ENCODE measurements at places on chromosomes 1 and 21.

- no peak for DNase-seq
Measured at GRCh38 chr1:7885513-7886404, 32.9 kb upstream of the UTS2 start.

DNA sequence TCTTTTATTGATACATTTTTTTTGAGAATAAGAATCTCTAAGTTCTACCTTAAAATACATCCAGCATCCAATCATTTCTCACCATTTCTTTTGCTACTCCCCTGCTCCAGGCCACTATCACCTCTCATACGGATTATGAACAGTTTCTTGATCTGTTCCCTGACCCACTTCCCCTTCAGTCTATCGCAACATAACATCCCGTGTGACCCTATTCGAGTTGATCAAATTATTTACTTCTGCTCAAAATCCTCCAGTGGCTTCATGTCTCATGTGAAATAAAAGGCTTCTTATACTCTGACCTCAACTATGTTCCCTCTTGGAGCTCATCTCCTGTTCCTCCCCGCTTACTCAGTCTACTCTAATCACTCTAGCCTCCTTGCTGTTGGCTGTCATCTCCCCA, 5.2 kb downstream of the ALG14 start:
- DNase-seq: no peak

GRCh38 chr1:93078638-93078985, 471 bp upstream of the MTF2 start:
- no peak for DNase-seq

- DNase-seq: no peak
Measured at GRCh38 chr1:219751870-219752507, 139.1 kb upstream of the ZC3H11B start.

DNA sequence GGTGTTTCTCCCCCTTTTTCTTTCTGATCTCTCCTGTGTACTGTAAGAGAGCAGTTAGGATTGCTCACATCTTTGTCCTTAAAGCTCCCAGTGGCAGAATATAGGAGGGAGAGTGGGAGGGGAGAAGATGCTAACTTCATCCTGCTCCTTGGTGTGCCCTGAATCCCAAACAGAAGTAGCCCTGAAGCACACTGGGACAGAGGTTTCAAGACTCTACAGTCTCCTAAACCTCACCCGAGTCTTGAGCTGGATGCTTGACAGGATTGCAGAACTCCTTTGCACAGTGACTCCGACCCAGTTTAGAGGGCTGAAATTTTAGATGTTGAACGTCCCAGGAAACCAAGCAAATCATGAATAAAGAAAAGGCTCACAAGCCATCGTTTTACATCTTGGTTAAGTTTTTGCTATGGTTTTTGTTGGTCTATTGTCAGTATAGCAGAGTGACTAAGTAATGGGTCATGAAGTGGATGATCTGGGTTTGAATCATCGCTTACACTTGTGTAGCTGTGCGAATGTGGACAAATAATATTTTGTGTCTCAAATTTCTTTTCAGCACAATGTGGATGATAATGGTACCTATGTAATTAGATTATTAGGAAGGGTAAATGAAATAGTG, 37.5 kb downstream of the XCL2 start:
- DNase-seq: no peak

GRCh38 chr1:21680381-21680780, 11.2 kb upstream of the RAP1GAP start:
- no peak for DNase-seq

- peak; percentile 50 for DNase-seq
Measured at GRCh38 chr1:15153842-15154479, 414 bp downstream of the TMEM51 start.

- DNase-seq: no peak
Measured at GRCh38 chr1:200520735-200521134, 99.8 kb downstream of the KIF14 start.

GRCh38 chr1:109488201-109488600, 4.5 kb downstream of the ATXN7L2 start:
- no peak for DNase-seq

- no peak for DNase-seq
Measured at GRCh38 chr1:66262208-66262963, 271.6 kb upstream of the SGIP1 start.

DNA sequence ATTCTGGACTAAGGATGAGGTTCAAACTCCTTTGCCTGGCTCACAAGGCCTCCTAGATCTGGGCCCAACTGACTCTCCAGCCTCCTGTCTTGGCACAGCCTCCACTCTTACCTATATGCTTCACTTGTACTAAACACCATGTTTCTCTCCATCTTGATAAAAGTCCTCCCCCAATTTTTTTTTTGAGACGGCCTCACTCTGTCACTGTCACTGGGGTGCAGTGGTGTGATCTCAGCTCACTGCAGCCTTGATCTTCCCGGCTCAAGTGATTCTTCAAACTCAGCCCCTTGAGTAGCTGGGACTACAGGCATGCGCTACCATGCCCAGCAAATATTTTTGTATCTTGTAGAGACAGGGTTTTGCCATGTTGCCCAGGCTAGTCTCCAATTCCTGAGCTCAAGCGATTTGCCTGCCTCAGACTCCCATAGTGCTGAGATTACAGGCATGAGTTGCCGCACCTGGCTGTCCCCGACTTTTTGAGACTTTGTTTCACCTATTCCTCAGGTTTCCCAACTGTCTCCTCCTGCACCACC, 39.7 kb downstream of the CD34 start:
- no peak for DNase-seq

GRCh38 chr1:23593556-23594148, 34.4 kb upstream of the ID3 start:
- no peak for DNase-seq

GRCh38 chr1:96522927-96523326, 198.7 kb upstream of the PTBP2 start:
- DNase-seq: no peak

GRCh38 chr1:56938646-56939045, 27.2 kb downstream of the C8B start:
- DNase-seq: no peak

DNA sequence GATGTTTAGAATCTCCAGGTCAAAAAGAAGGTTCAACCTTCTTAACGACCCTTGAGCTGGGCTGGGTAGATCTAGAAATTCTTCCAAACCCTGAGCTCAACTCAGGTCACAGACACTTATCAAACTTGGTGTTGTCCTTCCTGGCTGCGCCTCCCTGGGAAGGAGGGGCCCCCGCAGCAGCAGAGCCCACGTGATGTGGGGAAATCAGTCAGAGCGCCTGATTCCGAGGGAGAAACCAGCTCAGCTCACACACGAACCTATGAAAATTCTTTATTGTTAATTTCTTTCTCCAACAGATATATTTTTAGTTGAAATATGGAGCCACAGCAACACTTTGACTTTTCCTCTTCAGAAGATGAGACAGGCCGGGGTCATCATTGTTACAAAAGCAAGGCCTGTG, 24.3 kb upstream of the CLSTN1 start:
- no peak for DNase-seq

DNA sequence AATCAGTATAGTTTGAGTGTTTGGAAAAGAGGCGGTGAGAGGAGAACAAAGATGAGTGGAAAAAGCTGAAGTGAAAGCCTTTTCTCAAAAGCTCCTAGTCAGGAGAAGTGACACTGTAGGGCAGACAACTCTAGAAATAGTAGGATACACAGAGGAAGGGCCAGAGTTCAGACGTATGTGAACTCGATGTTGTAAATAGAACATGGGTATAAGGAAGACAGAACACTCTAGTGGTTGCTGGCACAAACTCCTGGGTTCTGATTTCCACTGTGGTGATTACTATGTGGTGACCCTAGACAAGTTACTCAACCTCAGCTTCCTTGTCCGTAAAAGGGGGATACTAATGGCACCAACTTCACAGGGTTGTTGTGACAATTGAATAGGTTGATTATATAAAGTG, 30.2 kb upstream of the MGST3 start:
- no peak for DNase-seq

DNA sequence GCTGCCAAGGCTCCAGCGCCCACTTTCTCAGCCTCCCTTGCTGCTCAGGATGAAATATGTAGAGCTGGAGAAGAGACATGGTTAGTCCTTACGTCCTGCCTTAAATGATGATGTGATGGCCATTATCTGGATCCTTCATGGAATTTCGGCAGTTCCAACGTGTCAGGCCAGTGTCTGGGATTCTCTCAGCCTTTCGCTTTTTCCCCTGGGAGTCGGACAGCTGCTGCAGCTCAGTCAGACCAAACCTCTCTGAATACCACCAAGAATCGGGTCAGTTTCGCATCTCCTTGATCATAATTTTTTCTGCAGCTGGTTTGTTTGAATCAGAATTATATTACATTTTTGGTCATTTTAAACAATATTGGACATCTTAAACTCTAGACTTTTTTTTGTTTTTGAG, 22.3 kb upstream of the KLHDC8A start:
- DNase-seq: no peak

DNA sequence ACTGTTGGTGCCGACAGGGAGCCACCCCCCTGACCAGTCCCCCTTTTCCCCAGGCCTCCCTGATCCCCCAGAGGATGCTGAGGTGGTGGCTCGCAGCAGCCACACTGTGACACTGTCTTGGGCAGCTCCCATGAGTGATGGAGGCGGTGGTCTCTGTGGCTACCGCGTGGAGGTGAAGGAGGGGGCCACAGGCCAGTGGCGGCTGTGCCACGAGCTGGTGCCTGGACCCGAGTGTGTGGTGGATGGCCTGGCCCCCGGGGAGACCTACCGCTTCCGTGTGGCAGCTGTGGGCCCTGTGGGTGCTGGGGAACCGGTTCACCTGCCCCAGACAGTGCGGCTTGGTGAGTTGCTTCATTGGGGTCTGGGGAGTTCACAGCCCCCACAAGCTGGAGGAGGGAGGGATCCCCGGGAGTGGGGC, 89.2 kb downstream of the TRIM11 start:
- DNase-seq: no peak

GRCh38 chr1:233327651-233328141, at the start of gene MAP3K21:
TSS of gene MAP3K21 (plus strand) at chr1:233327724. CDS start at chr1:233328029, 305 bp downstream.
- no peak for DNase-seq

DNA sequence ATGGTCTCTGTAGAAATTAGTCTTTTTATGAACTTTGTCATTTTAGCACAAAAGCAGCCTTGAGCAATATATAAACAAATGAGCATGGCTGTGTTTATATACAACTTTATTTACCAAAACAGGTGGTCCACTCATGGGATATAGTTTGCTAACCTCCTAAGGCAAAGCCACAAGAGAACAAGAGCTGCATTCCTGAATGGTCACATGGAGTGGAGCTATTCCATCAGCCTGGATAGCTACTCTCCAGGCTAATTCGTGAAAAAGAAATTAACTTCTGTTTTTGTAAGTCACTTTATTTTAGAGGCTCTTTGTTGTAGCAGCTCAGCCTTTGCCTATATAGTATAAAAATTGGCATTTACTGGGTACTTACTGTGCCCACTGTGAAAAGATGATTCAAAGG, 163.3 kb upstream of the FAM78B start:
- no peak for DNase-seq

GRCh38 chr1:244350027-244350426, 101.7 kb downstream of the ADSS2 start:
- DNase-seq: no peak

- DNase-seq: no peak
Measured at GRCh38 chr1:219209578-219209977, 35.9 kb downstream of the LYPLAL1 start.

GRCh38 chr1:219813294-219813693, 115.1 kb downstream of the SLC30A10 start:
- no peak for DNase-seq

DNA sequence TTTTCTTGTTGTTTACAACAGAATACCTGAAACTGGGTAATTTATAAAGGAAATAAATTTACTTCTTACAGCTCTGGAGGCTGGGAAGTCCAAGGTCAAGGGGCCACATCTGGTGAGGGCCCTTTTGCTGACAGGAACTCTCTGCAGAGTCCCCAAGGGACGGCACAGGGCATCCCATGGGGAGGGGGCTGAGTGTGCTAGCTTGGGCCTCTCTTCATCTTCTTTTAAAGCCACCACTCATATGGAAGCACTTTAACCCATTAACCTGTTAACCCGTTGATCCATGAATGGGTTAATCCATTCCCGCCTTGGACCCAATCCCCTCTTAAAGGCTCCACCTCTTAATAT, 76.3 kb downstream of the OBSCN start:
- DNase-seq: no peak

DNA sequence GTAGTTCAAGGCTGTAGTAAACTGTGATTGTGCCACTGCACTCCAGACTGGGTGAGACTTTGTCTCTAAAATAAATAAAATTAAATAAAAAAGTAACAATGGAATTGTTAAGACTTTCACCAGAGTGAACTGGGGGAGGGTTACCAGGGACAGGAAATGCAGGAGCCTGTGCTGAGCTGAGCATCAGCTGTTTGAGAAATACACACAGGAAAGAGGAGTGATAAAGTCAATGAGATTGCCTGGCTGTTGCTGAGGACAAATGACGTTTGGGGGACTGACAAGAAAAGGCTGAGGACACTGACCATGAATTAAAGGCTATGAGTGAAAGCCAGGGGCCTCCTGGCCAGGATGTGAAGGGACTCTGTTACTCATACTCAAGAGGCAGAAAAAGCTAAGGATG, 226.3 kb downstream of the SETD4 start:
- DNase-seq: no peak

DNA sequence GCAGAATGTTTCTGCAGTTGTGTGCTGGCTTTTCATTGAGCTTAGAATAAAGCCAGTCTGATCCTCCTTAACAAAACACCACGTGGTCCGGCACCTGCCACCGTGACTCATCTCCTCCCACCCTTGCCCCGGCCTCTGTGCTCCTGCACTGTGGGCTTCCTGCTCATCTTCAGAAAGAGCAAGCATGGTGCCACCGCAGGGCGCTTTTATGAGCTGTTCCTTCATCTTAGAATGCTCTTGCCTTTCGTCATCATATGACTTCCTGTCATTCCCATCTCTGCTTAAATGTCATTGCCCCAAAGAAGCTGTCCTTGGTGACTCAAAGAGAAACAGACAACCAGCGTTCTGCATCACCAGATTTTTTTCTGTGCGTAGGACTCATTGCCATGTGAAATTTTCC, 117.8 kb downstream of the HHAT start:
- no peak for DNase-seq

DNA sequence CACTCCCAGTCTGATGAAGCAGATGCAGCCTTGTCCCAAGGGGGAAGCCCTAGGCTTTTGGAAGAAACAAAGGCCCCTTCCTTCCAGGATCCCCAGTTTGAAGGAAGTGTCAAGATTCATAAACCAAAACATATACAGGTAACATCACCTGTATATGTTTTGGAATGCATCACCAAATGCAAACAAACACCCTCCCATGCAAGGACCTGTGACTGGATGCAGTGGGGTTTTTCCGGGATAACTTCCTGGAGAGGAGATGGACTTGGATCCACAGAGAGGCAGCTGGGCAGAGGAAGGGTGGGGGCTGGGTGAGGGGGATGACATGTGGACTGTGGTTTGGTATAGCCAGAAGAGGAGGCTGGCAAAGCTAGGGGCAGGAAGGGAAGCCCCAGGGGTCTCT, 1.5 kb upstream of the PLA2G2F start:
- no peak for DNase-seq

- DNase-seq: peak; percentile 89
Measured at GRCh38 chr1:198530953-198531352, 9.5 kb downstream of the ATP6V1G3 start.

DNA sequence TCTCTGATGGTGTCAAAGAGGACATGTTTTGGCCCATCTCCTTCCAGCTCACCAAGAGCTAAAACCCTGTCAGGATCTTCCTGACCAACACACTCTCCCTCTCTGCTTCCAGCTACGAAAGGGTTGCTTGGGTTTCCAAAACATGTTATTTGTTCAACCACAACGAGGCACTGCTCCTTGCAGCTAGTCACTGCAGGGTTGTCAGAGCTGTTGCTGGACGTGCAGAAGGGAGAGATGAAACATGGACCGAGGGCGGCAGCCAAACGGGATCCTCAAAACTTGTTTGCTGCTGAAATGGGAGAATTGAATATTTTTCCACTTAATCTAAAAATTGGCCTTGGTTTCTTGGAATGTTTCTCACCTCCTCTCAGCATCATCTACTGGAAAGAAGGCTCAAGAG, 12.4 kb downstream of the ZBTB18 start:
- no peak for DNase-seq
